Mucosa of descending colon (tissue), 3 donors: ENCODE measurements at places on chromosomes 2 and 18.

DNA sequence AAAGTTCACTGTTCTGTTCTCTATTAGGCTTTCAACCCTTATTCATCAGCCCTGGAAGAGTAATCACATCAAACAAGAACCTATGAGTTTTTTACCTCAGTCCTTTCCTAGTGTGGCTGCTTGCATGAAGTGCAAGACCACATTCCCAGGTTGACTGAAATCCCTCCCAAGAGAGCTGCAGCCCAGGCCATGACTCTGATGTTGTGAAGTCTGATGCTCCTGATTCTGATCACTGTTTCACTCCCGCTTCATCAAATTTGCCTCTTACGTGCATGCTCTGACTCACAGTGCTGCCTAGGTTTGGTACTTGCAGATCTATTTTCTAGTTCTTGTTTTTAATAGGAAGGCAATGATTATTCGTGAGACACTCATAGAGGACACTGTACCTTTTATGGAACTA is 58.2 kb upstream of the DSEL start:
- DNase-seq = no peak

DNA sequence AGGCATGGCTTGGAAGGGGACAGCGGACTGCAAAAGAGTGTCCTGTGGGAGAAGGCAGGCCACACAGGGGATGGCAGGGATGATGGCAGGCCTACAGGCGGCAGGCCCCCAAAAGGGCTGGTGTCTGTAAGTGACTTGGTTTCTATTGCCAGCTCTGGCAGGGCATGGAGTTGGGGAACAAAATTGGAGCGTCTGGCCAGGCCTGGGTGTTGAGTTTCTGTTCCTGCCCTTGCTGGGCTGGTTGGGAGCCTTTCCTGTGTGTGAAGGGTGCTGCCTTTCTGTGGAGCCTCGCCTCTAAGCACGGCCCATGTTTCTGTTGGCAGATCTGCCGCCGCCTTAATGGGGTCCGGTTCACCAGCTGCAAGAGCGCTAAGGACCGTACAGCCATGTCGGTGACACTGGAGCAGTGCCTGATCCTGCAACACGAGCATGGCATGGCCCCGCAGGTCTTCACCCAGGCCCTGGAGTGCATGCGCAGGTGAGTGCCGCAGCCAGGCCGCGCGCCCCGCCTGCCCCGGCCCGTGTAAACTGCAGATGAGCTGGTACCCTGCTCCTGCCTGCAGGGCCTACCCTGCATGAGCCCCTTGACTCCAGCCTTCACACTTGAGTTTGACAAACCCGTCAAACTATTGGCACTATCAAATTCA is 31.5 kb downstream of the COA5 start:
- no peak for DNase-seq

- no peak for DNase-seq
Observed at GRCh38 chr2:2014251-2014771, 270.0 kb upstream of the PXDN start.

DNA sequence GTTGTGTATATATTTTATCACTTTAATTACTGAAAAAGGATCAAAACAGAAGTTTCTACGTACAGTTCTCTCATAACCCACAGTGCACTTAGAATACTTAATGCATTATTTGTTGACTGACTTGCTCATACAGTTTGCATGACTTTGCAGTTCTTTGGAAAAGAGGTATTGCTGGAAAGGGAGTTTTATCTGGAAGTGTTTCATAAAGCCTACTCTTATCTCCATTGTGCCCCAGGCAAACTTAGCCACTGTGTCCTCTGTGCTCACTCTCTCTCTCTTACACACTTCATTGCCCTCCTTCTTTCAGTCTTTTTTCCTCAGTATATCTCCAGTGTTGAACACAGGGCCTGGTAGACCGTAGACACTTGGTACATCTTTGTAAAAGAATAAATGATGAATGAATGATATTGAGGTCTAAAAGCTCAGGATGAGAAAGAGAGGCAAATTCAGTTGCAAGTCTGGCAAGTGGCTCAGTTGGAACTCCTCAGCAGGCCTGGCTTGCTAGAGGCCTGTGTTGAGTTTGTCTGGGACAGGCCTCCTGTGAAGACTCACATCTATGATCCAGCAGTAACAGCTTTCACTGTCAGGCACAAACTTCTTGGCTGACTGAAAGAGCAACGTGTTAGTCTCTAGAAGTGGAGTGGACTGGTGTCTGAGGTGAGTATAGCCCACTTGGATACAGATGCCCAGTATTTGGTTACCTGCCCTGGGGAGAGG is 56.1 kb downstream of the SETBP1 start:
- DNase-seq = no peak

DNA sequence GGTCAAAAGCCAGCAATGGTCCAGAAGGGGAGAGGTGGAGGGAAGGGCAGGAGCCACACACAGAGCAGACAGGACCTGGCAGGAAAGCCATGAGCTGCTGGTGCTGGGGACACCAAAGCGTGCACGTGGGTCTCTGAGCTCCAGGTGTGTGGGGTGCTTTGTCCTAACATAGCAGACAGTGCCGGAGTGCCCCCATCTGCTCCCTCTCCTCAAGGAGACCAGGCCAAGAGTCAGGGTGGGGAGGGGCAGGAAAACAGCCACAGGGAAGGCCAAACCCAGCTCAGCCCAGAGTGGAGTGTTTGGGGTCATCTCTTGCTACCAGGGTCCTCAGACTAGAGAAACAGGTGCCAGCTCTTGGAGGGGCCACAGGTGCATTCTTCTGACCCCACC is 4.2 kb upstream of the GPC1 start:
- no peak for DNase-seq

GRCh38 chr2:50273003-50273402 is 758.9 kb downstream of the NRXN1 start:
- DNase-seq = no peak

- DNase-seq = no peak
Observed at GRCh38 chr2:26099933-26100332, 66.0 kb downstream of the RAB10 start.

DNA sequence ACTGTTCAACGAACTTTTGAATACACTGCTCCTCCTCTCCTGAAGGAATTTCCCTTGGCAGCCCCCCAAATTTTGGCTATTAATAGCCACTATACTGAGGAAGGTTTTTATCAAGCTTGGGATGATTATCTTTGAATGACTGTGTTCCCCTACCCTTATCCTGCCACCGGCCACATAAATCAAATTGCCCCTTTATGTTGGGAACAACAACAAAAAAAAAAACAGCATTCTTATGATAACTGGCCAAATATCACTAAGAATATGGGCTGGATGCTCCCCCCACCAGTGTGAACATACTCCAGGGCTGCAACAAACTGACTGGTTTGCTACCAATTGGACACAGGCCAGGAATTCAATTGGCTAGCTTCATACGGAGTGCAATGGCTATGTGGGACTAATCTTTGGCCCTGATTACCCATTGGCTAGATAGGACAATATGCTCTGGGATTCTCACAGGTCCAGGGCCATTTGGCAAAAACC is 20.6 kb downstream of the DUSP11 start:
- DNase-seq = no peak
